ENCODE measurements at places on chromosomes 3 and 15.

GRCh38 chr3:107520535-107520934 lies 2.2 kb upstream of the BBX start:
- no peak for DNase-seq

DNA sequence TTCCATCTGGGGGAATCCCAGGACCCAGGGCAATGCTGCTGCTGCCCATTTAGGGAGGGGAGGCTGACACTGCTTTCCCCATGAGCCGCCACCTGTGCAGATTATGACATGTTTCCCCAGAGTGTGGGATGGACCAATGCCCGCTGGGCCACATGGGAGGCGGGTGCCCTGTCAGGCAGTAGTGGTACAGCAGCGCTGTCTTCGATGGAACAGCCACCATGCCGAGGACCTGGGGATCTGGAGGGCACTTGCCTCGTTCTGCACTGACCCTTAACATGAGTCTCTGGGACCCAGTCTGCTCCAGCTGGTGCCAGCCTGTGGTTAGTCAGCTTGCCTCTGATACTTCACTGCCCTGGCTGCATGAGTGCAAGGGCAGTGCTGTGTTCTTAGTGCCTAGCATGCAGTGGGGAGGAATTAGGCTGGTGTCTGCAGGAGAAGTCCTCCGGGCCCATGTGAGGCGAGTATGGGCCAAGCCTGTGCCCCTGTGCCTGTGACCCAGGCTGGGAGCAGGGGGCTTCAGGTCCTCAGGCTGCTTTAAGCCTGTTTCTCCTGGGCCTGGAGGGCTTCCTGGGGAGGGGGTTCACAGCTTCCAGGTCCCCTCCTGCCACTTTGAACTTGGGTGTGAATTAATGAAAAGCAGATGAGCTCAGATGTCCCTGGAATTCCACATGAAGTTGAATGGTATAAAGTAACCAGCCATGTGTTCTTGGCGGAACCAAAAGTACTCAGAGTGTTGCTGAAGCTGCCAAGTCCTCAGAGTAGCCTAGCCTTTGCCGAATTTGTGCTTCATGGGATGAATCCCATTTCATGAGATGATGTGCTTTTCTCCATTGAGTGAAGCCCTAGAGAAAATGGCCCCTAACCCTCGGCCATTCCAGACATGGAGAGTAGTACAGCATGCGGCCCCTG lies 22.9 kb downstream of the KLF13 start:
- no peak for DNase-seq

GRCh38 chr15:74653426-74654102 lies 37.9 kb downstream of the CLK3 start:
- peak; percentile 15 for DNase-seq

GRCh38 chr15:39079296-39079847 lies 501.5 kb upstream of the THBS1 start:
- DNase-seq, result peak; percentile 23

- DNase-seq, result no peak
Measured at GRCh38 chr15:70583006-70583405, 180.4 kb downstream of the UACA start.

DNA sequence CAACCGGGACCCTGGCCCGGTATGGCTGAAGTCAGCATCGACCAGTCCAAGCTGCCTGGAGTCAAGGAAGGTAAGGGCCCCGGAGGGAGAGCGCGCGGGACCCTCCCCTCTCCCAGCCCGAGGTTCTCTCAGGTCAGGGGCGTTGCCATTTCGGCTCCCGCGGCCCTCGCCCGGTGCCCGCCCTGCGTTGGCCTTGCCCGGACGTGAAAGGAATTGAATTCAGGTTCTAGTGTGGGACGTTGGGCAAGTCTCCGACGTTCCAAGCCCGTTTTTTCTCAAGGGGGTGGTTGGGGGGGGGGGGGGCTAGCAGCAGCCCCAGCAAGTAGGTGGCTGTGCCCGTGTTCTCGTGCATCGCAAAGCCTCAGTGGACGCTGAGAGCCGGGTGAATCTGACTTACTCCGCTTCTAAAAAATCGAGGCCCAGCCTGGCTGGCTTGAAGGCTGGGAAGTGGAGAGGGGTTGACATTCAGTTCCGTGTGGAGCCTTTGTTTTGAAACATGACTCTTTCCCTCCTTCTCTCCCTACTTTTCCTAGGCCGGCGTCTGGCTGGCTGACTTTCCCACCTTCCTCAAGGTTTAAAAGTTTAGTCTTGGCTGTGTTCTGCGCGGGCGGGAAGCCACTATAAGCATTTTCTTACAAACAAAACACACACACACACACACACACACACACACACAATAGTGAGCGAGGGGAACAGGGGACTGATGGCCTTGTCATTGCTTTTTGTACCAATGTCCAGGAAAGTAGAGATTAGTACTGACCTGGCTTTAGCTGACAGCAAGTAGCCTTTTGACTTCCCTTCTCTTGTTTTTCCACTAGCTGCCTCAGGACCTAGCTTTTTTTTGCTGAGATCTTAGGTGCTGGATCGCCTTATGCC lies at the start of gene UTS2B:
Gene UTS2B, minus strand, starts transcription at position 873 of the 876 bp plus-strand sequence. CDS start 48,337 bp downstream, outside the sequence.
- DNase-seq, result no peak

Measured in amniotic stem cell (primary cell).